ENCODE measurements at places on chromosomes 6 and 20.

DNA sequence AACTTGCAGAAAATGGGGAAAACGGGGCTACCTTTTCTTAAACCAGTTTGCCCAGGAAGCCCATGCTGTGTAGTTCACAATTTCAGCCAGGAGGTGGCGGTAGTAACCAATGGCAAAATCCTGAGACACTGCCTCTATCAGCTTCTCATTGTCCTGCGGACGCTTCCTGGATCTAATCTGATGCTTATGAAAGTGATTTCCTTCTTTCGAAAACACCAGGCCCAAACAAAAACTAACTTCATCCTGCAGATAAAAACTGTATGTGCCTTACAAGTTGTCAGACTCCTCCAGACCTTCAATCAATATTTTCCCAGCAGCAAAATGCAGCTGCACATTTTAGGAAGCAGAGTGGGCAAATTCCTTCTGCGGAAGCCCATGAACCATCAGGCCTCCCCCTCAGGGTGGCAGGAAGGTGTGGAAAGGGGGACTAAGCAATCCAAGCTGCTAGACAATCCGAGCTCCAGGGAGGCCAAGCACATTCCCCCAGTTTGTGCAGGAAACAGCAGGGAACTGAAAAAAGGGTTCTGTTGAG lies 88.5 kb downstream of the LY86 start:
- DNase-seq, result peak; percentile 60

DNA sequence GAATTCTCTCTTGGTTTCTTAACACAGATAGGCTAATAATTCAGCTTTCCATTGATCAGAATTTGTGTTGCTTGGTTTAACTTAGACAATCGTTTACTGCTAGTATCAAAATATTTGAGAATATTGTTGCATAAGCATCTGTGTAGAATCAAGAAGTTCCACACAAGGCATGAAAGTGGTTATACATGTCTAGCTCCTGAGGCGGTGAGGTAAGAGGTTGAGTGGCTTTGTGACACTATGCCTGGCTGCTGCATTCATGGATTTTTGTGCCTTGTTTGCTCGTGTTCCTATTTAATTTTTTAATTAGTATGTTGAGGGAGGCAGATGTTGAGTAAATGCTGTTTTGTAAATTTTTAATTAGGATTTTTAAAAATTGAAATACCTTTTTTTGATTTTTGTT lies 10.2 kb downstream of the PKIB start:
- no peak for DNase-seq

GRCh38 chr6:139847457-139847813 lies 473.0 kb upstream of the CITED2 start:
- DNase-seq, result no peak

DNA sequence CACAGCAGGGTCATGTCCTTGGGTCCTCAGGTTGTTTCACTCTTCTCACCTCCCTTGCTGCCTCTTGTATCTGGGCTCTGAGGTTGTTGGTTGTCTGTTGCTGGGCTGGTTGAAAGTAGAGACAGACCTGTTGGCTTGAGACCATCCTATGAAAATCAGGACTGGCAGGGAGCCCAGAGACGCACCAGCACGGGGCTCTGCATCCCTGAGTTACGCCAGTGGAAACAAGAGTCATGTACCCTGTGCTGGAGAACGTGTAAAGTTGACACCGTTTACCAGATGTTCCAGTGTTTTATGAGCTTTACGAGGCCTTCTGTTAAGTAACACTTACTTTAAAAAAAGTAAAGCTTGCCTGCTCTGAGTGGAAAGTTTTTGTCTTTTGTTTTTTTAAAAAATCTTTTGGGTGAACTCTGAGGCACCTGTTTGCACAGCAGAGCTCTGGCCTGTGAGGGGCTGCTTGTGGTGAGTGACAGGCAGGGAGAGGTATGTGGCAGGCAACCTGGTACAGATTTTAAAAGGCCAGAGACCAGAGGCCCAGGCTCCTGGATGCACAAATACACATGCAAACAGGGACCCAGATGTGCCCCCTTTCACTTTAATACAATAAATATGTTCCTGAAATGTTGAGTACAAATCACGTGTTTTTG lies 260.0 kb upstream of the SUPT3H start:
- no peak for DNase-seq

DNA sequence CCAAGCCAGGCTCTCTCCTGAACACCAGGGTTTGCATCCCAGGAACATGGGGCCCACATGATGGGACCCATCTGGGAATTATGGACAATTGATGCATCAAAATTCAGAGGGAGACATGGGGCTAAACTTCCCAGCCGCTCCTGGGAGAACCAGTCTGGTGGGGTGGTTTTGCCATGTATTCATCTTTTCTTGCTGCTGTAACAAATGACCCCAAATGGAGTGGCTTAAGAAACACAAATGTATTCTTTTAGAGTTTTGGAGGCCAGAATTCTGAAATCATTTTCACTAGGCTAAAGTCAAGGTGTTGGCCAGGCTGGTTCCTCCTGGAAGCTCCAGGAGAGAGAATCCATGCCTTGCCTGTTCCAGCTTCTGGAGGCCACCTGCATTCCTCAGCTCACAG lies 6.5 kb downstream of the SLC13A3 start:
- DNase-seq, result no peak

- no peak for DNase-seq
These were observed 24.6 kb upstream of the EYA2 start for GRCh38 chr20:46870041-46870440.

- no peak for DNase-seq
These were observed 34.6 kb upstream of the CITED2 start for GRCh38 chr6:139409026-139409425.

GRCh38 chr6:125274935-125275334 lies 26.8 kb downstream of the HDDC2 start:
- no peak for DNase-seq

- DNase-seq, result no peak
These were observed 9.4 kb upstream of the STX11 start for GRCh38 chr6:144140867-144141266.

DNA sequence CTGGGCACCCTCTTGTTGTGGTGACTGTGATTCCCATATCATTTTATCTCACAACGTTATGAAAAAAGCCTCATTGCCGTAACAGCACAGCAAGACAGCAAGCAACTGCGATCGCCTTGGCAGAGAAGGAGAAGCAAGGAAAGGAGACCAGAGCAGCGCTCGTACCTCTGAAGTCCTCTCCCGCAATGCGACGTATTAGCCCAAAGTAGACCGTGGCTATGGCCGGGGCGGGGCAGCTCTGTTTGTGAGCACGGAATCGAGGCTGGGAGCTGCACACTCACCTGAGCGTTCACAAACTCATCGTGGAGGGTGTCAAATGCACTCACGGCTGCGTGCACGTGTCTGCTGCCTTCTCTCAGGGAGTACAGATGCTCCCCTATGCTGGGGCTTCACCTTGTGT lies 76.1 kb downstream of the YTHDF1 start:
- DNase-seq, result no peak

GRCh38 chr6:107657755-107658461 lies 166.2 kb downstream of the SCML4 start:
- no peak for DNase-seq

DNA sequence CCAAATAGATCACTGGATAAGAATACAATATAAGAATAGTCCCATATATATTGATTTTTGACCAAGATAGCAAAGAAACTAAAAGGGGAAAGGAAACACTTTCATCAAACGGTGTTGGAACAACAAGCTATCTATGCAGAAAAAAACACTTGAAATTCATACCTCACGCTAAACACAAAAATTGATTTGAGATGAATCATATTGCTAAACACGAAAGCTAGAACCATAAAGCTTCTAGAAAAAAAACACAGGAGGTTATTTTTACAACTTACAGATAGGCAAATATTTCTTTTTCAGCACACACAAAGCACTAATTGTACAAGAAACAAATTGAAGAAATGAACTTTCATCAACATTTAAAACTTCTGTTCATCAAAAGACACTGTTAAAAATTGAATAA lies 36.7 kb upstream of the TMEM14A start:
- no peak for DNase-seq

DNA sequence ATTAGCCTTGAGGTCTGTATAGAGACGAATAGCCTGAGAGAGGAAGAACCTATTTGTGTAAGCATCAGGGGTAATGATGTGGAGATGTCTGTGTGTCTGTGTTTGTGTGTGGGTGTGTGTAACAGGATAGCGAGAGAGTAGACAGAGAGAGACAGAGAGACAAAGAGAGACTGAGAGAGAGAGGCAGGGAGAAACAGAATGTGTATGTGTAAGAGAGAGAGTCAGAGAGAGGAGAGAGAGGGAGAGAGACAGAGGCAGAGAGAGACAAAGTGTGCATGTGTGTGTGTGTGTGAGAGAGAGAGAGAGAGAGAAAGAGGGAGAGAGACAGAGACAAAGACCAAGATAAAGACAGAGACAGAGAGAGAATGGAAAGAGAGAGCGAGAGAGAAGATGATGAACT lies 396.1 kb downstream of the PAX1 start:
- DNase-seq, result no peak

DNA sequence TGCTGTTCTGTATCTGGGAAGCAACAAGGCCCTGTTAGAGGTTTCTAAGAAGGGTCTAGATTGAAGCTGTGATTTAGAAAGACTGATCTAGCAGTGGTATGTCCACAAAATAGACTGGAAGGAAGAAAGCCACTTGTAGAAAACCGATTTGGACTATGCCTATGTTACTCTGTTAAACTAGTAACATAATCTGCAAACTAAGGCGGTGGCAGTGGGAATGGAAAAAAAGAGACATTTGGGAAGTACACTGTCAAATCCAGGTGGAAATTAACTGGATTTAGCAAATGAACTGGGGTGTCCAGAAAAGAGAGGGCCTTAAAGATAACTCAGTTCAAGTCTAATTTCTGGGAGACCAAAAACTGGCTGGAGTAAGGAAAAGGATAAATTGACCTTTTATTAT lies 11.6 kb downstream of the ILRUN start:
- no peak for DNase-seq

DNA sequence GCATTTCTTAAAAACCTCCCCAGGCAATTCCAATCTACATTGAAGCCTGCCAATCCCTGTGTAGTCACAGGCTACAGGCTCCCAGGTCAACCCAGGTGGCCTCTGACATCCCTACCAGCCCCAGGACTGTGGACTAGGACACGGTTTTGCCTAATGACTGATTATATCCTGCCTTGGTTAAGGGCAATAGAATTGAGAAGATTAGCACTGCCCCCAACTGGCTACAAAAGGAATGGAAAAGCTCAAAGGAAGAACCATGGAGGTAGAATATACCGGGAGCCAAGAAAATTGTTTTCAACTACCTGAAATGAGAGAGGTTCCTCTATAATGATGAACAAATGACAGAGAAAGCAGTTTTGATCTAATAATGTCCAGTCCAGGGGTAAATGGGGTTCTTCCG lies 421.1 kb upstream of the AGPAT4 start:
- no peak for DNase-seq

DNA sequence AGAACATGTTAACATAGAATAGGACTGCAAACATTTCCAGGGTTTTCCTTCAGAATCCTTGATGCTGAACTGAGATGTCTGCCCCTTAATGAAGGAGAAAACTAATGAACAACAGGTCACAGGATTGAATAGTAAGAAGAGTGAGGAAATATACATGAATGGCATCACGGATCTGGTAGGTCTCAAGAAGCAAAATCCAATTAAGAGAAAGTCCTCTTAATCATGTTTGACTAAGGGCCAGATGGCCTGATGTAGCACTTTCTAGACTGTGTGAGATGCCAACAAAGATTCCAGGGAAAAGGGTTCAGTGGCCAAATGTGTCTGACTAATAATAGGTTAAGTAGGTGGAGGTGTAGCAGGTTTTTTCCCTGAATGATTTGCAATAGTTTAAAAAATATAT lies 13.7 kb upstream of the SHPRH start:
- DNase-seq, result no peak

DNA sequence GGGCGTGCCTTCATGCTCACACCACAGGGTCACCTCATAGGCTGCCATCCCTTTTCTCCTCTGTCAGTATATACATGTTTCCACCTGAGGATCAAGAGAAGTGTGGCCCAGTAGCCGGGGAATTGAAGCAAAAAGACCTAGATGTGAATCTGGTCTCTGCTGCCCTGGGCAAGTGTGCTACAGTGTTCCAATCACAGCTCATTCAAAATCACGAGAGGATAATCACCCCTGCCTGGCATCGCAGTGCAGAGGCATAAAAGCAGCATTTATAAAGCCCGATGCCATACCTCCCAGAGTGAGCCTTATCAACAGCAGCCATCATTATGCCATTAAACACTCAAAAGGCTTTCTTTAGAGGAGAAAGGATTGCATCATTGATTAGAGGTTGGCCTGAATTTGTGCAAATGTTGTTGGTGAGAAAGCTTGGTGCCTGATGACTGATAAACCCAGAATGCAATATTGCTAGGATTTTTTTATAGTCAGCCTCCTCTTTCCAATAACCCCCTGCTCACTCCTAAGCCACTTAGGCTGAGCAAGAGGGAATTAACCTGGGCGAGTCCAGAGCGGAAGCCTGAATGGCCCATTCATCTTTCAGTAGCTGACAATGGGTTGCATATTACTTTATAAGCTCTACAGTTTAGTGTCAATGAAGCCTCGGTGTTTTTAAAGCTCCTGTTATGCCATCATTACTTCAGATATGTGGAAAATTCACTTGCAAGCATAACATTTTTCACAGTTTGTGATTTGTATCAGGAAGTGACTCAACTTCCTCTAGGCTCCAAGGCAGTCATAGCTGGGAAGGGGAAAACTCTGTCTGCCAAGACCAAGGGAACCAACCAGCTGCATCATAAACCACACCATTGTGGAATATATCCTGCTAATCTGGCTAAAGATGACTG lies 92.5 kb upstream of the NXT1 start:
- no peak for DNase-seq

DNA sequence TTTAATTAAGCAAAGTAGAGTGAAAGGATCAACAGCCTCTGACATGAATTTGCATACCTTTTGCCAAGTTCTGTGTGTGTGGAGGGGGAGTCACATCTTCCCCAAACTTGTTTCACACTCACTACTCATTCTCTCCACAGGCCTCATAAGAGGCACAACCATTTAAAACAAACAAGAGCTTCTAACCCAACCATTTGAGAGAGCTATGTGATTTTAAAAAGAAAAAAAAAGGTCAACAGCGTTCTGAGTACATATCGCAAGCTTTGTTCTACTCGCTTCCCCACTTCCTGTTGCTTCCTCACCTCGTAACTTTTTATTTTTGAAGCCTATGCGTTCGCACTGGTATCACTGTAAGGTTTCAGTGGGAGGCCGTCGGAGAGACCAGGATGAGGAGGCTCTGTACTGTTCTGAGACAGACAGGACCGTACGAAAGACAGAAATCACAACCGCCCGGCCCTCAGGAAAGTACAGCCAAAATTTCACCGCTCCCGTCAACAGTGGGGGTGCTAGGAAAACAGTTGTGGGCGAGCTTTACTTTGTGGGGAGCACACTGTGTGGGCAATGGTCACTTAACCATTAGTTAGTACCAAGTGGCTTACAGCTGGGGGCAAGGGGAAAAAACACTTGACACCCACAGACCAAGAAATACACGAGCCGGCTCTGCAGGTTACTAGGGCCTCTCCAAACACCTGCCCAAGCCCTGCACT lies 61.3 kb downstream of the TRERF1 start:
- DNase-seq, result peak; percentile 24

Measured in T follicular helper cell (primary cell).